LoVo (cell line): ENCODE measurements at places on chromosomes 7 and 10.

DNA sequence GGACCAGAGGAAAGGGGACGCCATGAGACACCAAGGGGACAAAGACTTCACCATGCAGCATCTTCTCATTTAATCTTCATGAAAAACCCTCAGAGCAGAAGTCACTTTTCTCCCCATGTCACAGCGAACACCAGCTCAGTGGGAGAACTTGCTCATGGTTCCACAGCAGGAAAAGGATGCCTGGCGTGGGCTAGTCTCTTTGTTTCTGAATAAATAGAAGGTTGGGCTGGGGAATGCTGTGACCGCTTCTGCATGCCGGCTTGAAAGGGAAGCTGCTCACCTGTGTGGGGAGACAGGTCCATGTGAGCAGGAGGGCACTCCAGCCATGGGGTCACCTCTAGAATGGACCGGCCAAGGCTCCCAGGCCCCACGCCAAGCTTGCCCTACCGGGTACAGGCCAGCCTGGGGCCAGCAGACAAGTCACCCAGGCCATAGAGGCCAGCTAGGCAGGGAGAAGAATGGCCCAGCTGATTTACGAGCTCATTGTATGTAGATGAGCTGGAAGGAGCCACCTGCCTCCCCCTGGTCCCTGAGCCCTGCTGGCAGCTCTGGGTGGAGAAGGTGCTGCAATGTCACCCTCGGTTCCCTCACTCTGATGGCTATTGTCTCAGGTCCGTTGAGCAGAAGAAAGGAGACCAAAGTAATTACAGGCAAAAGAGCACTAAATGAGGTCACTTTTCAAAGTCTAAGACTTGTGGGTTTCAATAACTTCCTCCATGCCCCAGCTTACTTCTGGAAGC, 82.0 kb upstream of the PDZD8 start:
- no peak for DNase-seq

DNA sequence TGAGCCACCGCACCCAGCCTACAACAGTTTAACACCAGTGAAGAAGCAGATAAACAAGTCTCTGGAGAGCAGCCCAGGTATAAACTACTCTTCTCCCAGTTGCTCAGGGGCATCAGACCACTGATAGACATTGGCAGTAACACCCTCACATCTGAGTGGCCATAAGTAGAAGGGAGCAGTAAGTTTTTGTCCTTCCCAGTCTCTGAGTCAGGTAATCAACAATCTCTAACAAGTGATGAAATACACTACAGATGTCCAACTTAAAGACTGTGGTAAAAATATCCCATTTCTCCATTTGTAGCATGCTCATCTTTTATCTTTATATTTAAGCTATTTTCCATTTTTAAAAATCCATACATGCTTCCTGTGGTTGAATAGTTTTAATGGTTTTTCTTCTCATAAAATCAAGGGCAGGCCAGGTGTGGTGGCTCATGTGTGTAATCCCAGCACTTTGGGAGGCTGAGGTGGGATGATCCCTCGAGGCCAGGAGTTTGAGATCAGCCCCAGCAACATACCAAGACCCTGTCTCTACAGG, 78.6 kb downstream of the GSAP start:
- no peak for DNase-seq

DNA sequence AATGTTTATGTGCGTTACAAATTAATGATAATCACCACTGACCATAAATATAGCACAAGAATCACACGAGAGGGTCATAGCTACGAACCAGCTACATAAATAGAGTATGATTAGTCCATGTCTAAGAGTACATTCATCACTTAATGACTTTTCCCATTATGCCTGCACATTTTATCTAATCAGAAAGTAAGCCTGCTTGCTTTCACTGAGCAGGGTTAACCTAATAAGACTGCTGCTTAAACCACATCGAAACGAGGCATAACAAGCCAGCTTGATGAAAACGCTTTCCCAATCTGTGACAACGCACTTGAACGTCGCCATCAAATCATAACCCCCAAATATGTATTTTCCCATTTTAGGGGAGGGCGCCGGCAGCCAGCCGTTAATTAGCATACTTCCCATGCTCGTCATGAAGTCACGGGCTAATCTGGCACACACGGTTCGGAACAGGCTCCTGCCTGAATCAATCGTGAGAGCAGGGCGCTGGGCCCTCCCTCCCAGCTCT, 71.5 kb downstream of the EBF3 start:
- no peak for DNase-seq

- DNase-seq, result no peak
Measured at GRCh38 chr7:111339006-111339405, 223.3 kb downstream of the IMMP2L start.

- no peak for DNase-seq
Measured at GRCh38 chr10:130741901-130742855, 569.3 kb downstream of the TCERG1L start.

DNA sequence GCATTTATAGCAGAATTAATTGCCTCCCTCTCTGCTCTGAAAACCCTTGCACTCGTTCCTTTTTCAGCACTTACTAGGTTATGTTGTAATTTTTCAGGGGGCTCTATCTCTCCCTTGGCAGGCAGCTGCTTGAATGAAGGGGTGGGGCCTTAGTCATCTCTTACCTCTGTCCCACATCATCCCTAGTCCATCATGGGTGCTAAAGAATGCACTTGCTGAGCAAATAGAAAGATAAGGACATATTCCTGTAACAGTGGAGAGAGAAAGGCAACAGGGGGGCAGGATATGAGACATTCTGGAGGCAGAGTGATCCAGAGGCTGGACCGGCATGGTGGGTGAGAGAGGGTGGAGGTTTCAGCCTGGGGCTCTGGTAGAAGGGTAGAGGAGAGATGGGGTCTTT, 60.0 kb downstream of the MINDY4 start:
- no peak for DNase-seq

DNA sequence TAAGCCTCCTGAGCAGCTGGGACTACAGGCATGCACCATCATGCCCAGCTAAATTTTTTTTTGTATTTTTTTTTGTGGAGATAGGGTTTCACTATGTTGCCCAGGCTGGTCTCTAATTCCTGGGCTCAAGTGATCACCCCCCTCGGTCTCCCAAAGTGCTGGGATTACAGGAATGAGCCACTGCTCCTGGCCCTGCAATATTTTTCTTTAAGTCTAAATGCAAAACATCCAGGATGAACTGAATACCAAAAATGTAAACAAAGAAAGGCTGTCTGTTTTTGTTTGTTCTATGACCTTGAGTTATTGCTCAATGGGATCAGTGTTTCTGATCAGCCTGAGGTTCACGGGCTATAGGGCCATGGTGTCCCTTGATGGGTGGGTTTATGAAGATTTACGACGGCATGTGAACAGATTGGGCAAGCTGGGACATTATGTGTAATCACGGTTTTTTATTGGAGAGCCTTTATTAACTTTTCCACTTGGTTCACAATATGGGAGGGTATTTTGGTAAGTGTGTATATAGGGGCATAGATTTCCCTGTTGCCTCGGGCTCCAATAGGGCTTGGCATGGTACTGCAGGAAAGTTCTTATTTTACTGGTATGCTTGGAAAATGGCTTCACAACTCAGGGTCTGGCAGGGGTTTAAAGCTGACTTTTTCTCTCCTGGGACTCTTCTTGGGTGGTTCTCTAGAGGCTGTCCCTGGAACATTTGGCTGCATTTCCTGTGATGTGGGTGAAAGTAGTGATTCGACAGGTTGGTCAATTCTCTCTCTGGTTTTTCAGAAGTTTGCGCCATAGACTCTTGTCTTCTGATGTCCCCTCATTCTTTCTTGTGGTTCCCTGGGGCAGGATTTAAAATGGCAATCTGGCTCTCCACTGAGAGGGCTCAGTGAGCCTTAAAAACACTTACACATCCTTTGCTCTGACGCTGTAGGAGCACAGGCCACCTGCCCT, 41.6 kb downstream of the MRPS33 start:
- DNase-seq, result no peak

- DNase-seq, result no peak
Measured at GRCh38 chr10:97861924-97862323, 12.3 kb downstream of the GOLGA7B start.

DNA sequence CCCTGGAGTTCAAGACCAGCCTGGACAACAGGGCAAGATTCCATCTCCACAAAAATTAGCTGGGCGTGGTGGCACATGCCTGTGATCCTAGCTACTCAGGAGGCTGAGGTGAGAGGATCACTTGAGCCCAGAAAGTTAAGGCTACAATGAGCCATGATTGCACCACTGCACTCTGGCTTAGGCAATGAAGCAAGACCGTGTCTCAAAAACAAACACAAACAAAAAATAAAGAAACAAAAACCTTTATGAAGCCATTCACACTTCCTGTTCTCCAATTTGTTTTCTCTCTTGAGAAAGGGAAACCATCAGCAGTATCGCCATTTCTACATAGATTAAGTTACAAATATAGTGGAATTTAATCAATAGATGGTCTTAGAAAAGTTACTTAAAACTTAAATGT, 19.8 kb downstream of the YME1L1 start:
- no peak for DNase-seq

- DNase-seq, result peak; percentile 68
Measured at GRCh38 chr7:140229591-140230515, 53.1 kb upstream of the KDM7A start.

DNA sequence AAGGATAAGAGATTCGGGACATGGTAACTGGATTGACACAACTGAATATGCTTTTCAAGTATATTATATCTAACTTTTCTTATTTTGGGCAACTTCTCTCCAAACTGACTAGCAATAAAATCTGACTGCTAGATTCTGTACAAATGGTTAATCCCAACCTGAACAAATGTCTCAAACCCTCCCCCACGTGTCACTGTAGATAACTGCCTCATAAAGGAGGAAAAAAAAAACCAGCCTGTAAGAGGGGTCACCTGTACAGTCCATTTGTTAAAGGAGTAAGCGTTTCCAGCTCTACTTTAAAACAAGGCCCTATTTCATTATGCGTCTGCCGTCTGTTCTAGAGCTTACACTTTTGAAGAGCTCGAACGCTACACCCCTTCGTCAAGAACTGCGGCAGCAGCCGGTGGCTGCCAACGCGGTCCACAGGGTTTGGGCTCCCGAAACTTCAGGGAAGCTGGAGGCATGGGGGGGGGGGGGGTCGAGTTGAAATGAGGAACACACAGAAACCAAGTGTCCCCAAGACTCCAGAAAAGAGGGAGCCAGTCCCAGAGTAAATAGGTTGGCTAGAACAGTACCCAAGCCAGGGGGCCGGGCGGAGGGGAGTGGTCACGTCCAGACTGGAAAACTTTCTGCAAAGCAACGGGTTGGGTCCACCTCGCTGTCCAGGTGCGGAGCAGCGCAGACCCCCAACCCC, 492 bp downstream of the COG5 start:
- peak; percentile 20 for DNase-seq

GRCh38 chr7:118324790-118325449, 100.4 kb downstream of the ANKRD7 start:
- no peak for DNase-seq

DNA sequence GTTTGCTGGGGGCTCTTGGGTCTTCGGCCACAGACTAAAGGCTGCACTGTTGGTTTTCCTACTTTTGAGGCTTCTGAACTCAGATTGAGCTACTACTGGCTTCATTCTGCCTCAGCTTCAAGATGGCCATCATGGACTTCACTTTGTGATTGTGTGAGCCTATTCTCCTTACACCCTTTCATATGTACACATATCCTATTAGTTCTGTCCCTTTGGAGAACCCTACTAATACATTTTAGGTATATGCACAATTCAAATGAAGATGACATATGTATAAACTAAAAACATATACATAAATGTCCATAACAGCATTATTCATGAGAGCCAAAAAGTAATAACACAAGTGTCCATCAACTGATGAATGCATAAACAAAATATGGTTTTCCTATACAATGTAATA, 75.7 kb downstream of the GPR37 start:
- no peak for DNase-seq

- no peak for DNase-seq
Measured at GRCh38 chr10:110211465-110211843, 4.0 kb downstream of the MXI1 start.

DNA sequence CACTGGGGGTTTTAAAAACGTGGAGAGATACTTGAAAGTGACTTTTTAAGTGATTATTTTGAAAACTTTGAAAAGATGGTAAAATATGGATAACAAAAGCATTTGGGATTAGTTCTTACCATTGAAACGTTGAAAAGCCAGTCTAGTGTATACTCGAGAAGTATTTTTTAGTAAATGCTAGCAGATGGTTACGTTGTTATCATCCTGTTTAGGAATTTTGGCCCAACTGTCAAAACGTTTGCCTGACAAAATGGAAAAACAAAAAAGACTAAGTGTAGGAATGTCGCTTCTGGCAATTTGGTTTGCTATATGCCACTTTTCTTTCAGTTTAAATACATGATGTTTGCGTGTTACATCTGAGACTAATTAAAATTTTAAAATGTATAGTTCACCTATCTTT, 1.2 kb downstream of the RBM33 start:
- DNase-seq, result no peak

DNA sequence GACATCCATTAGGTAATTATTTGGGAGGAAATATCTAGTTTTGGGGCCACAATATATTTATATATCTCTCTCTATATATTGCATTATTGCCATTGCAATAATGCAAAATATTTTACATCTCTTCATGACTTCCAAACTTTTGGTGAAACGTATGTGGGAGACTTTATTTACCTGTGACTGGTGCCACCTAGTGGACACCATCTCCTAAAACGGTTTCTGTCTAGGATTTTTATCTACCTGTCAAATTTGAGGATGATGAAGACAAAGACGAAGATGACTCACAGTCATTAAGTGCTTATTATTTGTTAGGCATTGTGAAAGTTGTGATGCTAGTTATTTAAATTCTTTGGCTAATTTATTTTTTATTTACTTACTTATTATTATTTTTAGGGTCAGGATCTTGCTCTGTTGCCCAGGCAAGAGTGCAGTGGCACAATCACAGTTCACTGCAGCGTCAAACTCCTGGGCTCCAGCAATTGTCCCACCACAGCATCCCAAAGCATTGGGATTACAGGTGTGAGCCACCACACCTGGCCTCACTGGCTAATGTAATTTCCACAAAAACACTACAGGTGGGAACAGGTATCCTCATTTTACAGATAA, 18.7 kb upstream of the CBLL1 start:
- DNase-seq, result peak; percentile 62

- peak; percentile 80 for DNase-seq
Measured at GRCh38 chr10:101569622-101570427, 18.2 kb downstream of the POLL start.

GRCh38 chr7:32221736-32222135, 151.5 kb upstream of the PDE1C start:
- no peak for DNase-seq

DNA sequence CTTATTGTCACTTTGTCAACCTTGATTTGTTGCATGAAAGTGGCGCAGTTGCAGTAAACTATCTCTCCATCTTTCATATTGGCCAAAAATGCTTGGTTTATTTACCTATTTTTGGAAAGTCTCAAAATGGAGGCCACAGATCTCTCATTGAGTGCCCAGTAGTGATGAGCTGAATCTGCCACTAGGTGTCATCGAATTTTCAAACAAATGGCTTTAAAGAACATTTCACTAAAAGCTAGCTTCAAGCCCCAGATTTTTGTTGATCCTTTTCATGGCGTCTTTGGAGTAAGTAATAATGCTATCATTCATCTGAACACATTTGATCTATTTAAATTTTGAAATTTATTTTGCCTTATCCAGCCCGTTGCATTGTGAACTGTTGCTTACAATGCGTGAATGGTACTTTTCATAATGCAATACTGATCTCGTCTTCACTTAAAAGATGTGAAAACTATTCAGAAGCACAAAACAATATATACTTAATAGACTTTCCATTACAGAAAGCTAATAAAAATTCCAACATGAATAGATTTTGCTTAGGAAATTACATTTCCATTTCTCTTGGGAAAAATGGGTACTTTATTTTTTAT, 236.2 kb downstream of the DNAJB9 start:
- DNase-seq, result no peak
